Left lobe of liver (tissue), 2 donors: ENCODE measurements at places on chromosomes 4 and X. TPM values are rescaled to one million over a fixed set of nuclear protein-coding genes. Genes with fewer than 3 reads are reported as not detected.

Gene HSPA4L
- 3.9 TPM for total RNA-seq

Gene SULT1E1
- total RNA-seq, result 11.1 TPM

Gene PLS3
- total RNA-seq, result 68.7 TPM

Gene GLOD5
- total RNA-seq, result 3.1 TPM

Gene CXorf49B
- total RNA-seq, result not detected

Gene KCND1
- total RNA-seq, result 0.68 TPM

Gene SLC9B1
- total RNA-seq, result 0.18 TPM

Gene SFRP2
- 0.55 TPM for total RNA-seq

Gene JCHAIN
- 8.0 TPM for total RNA-seq
